ENCODE measurements at places on chromosomes 4 and X.

DNA sequence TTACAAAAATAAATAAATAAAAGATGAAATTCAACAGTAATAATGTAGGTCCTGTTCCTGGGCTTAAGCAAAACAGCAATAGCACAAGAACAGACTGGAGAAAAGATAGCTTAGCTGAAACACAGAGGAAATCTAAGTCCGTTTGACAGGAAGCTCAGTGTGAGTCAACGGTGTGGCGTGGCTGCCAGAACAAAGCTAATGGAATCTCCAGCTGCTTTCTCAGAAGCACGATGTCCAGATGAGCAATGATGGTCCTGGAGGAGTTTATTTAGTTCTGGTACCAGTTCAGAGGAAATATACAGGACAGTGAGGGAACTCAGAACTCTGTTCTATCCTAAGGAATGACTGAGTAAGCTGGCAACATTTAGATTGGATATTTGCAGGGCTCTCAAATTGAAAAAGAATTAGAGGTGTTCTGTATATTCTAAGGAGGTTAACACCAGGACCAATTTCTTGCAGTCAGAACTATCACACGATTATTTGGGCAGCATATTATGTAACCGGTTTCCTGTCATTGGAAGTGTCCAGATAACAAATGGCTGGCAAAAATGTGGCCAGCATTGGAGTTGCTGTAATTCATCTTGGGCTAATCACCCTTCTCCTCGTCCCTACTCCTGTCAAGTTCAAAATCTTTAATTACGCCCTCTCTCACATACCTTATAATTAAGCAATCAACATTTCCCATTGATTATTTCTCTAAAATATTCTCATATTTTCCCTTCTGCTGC is 12.7 kb downstream of the GAB3 start:
- no peaks in the 10 kb centered on the region for H3K27me3 ChIP-seq
- H3K27ac ChIP-seq = no peak overlapping the region
- H3K36me3 ChIP-seq = no peaks in the 10 kb centered on the region
- H3K4me1 ChIP-seq = no peaks in the 10 kb centered on the region

DNA sequence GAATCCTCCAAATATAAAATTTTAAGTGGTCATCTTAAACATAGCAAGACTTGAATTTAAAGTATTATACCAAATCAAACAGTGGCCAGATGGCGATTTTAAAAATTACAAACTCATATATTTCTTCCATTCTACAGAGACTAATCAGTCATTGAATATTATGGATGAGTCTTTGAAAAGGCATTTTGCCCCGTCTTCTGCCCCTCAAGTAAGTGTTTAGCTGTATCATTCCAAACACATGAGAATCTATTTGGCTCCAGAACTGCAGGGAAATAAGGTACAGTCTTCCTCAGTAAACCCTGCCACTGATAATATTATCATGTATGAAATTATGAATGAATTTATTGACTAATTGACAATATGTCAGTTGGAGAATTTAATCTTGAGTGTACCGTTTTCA is 191.0 kb downstream of the SLC7A11 start:
- no peaks in the 10 kb centered on the region for H3K27me3 ChIP-seq
- no peak overlapping the region for H3K4me3 ChIP-seq
- no peaks in the 10 kb centered on the region for H3K36me3 ChIP-seq
- no peak for DNase-seq
- H3K4me1 ChIP-seq = no peaks in the 10 kb centered on the region

GRCh38 chr4:95508421-95508820 is 40.4 kb downstream of the UNC5C start:
- no peak overlapping the region for H3K27ac ChIP-seq
- H3K27me3 ChIP-seq = no peaks in the 10 kb centered on the region
- no peaks in the 10 kb centered on the region for H3K36me3 ChIP-seq
- no peak overlapping the region for H3K4me3 ChIP-seq

GRCh38 chrX:13055486-13055885 is 11.1 kb upstream of the FAM9C start:
- H3K36me3 ChIP-seq = no peaks in the 10 kb centered on the region
- no peak for DNase-seq
- H3K4me1 ChIP-seq = no peaks in the 10 kb centered on the region

GRCh38 chrX:151537572-151537971 is 25.9 kb upstream of the PASD1 start:
- no peak for DNase-seq
- no peaks in the 10 kb centered on the region for H3K4me1 ChIP-seq
- H3K4me3 ChIP-seq = no peak overlapping the region
- no peaks in the 10 kb centered on the region for H3K36me3 ChIP-seq
- H3K27me3 ChIP-seq = no peaks in the 10 kb centered on the region
- H3K27ac ChIP-seq = no peak overlapping the region

DNA sequence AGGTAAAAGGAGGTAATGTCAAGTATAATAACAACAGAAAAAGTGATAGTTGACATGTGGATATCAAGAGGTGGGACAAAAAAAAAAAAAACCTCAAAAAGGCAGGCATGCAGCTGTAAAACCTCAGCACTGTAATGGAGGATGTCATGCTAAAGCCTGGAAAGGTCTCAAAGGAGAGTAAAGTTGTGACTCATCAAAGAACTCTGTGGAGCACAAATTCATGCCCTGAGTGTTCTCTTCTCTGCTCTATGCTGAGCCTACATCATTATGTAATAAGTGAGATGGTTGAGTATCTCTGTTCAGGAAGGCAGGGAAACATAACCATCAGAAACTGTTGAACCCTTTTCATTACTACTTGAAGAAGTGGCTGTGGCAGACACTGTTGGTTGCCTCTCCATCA is 597.8 kb downstream of the BCOR start:
- H3K36me3 ChIP-seq = no peaks in the 10 kb centered on the region
- H3K27me3 ChIP-seq = no peaks in the 10 kb centered on the region
- H3K27ac ChIP-seq = no peak overlapping the region
- no peak for DNase-seq

Measured in prostate gland (tissue), 2 donors.